Stimulated activated CD4-positive, alpha-beta T cell treated with anti-CD3 and anti-CD28 coated beads, Interleukin-15, amount 100 ng/mL, for 1 hour (primary cell): ENCODE measurements at places on chromosomes 11 and 22.

- no peak for DNase-seq
These were observed 92.2 kb downstream of the BRD1 start for GRCh38 chr22:49735411-49735900.

DNA sequence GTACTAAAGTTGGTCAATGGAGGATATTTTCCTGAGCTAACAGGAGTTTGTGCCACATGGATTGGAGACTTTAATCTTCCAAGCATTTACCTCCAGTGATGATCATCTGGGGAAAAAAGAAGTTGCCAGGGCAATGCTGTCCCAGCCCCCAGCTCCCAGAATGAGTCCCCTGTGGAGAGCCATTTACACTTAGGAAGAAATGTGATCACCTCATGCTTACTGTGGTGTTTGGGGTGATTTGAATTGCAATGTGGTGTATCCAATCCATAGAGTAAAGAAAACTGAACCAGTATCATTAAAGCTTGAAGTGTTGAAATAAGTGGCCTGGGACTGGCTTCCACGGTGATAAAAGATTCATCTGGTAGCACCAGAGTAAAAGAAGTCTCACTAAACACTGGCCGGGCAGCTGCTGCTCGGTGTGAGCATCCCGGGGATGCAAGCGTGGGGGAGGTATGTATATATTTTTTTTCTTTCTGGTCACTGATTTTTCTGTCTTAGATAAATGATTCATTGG is 117.2 kb upstream of the NTM start:
- DNase-seq: no peak

DNA sequence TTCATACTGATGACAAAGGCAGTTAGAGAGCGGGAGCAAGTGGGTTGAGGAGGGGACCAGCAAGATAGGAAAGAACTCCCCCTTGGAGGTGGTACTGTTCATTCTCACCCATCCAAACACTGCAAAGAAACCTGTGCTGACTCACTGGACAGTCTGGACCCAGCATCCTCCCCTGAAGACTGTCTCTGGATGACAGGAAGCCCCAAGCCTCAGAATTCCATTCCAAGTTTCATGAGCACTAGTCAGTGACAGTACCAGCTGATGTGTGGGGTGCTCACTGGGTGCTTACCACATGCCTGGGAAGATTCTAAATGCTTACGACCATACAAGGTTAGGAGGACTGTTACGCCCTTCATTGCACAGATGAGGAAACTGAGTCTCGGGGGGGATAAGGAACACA is 160.9 kb downstream of the IGLL1 start:
- no peak for DNase-seq

- DNase-seq: no peak
These were observed 81.5 kb upstream of the TP53AIP1 start for GRCh38 chr11:129023968-129024676.

- DNase-seq: no peak
These were observed 98.4 kb upstream of the OR9G4 start for GRCh38 chr11:56846631-56847576.

GRCh38 chr11:35116762-35117640 is 22.0 kb upstream of the CD44 start:
- no peak for DNase-seq

DNA sequence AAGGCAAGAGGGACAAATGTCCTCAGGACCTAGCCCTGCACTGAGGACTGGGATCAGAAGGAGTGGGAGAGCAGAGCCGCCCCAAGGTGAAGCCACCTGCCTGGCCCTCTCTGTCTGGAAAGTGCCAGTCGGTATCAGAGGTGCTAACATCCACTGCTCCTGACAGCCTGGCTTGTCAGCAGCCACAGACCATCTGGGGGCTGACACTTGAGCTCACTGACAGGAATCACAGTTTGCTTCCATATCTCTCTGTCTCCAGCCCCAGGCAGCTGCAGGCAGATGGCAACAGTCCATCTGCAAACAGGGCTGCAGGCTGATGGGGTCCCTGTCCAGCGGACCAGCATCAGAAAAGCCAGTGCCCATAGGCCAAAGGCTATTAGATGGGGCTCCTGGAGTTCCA is 5.5 kb downstream of the OPCML start:
- DNase-seq: no peak

DNA sequence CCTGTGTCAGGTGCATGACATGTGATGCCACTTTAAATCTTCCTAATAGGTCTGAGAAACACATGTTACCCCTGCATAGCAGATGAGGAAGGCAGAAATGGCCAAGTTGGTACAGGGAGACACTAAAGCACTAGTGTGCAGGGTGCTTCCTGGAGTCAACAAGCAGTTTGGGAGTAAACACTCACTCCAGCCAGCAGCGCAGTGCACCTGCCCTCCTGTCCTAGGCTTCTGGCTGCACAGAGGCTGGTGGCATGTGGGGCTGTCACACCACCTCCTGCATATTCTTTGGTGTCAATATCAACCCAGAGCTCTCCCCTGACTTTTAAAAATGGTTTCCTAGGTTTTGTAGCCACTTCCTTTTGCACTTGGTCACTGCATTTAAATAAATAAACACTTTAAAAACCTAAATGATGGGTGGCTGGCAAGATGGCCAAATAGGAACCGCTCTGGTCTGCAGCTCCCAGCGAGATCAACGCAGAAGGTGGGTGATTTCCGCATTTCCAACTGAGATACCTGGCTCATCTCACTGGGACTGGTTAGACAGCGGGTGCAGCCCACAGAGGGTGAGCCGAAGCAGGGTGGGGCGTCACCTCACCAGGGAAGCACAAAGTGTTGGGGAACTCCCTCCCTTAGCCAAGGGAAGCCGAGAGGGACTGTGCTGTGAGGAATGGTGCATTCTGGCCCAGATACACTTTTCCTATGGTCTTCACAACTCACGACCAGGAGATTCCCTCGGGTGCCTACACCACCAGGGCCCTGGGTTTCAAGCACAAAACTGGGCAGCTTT is 33.5 kb downstream of the GAB4 start:
- no peak for DNase-seq
